ENCODE measurements at places on chromosomes 4 and X.

GRCh38 chr4:183589461-183590099 is 69.4 kb downstream of the RWDD4 start:
- no peak for DNase-seq

- DNase-seq, result no peak
Measured at GRCh38 chr4:48129307-48130014, 4.6 kb downstream of the TXK start.

- DNase-seq, result no peak
Measured at GRCh38 chr4:3472411-3473141, 9.5 kb downstream of the DOK7 start.

GRCh38 chr4:42101446-42101975 is 50.9 kb downstream of the BEND4 start:
- DNase-seq, result peak; percentile 52

DNA sequence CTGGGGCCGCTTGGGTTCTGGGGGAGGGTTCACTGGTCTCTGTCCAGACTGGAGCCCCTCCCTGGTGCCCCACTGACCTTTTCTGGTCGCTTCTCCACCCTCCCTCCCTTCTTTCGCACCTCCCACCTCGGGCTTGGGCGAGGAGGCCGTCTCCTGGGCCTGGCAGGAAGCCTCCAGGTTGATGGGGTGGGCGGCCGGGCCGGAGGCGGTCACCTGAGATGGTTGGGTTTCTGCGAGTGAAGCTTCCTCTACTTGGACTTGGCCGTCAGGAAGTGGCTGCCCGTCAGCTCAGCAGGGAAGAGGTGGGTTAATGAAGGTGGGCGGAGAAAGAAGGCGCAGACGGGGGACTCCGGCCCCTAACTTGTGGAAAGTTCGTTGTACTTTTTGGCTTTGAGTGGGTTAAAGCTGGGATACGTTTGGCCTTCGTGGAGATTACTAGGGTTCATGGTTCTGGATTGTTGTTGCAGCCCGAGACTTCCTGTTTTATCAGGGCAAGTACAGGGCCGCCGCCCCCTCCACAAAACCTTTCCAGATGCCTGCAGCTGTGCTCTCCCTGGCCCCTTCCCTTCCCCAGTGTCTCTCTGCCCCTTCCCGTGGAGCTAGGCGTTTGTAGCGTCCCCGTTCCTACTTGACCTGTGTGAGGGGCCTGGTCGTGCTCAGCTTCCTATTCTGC is 1.2 kb downstream of the AKAP17A start:
- DNase-seq, result no peak

- no peak for DNase-seq
Measured at GRCh38 chr4:7790999-7791398, 148.7 kb downstream of the AFAP1 start.

- DNase-seq, result no peak
Measured at GRCh38 chr4:187961171-187961570, 34.4 kb upstream of the ZFP42 start.

- DNase-seq, result no peak
Measured at GRCh38 chr4:1294891-1295290, 5.2 kb downstream of the MAEA start.

GRCh38 chr4:139278912-139279759 is 889 bp downstream of the MGARP start:
- no peak for DNase-seq

GRCh38 chr4:126213996-126214395 is 899.2 kb downstream of the FAT4 start:
- no peak for DNase-seq

- DNase-seq, result no peak
Measured at GRCh38 chrX:44032479-44032878, 59.3 kb upstream of the NDP start.

GRCh38 chr4:98113012-98113411 is 30.3 kb downstream of the STPG2 start:
- no peak for DNase-seq

DNA sequence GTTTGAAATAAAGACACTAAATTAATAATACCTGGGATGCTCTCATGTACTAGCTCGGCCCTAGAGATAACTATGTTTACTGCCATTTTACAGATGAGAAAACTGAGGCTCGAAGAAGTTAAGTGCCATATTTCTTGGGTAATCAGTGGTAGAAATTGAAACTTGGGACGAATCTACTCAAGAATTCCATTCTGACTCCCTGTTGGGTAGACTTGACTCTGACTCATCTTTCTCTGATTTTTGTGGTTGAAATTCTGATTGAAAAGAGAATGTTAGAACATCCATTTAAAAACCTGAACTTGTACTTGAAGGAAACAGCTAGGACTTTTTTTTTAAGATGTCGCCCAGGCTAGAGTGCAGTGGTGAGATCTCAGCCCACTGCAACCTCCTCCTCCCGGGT is 50.1 kb upstream of the NSUN7 start:
- peak; percentile 35 for DNase-seq

DNA sequence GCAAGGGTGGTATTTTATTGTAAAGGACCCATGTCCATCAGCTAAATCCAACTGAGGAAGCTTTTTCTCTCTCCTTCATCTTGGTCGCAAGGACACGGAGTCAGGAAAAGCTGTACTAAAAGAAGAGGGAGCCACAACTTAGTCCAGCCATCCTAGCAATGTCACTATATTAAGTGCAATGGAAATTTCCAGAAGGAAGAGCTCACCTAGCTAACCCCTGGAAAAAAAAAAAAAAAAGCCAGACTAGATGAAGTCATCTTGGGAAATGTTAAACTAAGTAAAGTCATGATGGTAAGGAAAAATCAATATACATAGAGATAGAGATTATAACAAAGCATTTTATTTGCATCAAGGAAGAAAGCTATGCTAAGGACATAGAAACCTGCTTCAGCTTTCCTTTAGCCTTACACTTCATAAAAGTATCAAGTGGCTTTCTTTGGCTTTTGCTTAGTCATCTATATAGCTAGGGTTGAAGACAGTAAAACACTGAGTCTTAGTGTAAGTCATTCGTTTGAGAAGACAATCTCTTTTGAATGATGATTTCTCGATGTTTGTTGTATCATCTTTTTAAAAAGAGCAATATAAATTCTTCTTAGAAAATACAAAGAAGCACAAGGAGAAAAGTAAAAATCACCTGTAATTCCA is 18.6 kb upstream of the CA5B start:
- DNase-seq, result no peak

- no peak for DNase-seq
Measured at GRCh38 chr4:70488748-70489147, 16.8 kb downstream of the MUC7 start.

DNA sequence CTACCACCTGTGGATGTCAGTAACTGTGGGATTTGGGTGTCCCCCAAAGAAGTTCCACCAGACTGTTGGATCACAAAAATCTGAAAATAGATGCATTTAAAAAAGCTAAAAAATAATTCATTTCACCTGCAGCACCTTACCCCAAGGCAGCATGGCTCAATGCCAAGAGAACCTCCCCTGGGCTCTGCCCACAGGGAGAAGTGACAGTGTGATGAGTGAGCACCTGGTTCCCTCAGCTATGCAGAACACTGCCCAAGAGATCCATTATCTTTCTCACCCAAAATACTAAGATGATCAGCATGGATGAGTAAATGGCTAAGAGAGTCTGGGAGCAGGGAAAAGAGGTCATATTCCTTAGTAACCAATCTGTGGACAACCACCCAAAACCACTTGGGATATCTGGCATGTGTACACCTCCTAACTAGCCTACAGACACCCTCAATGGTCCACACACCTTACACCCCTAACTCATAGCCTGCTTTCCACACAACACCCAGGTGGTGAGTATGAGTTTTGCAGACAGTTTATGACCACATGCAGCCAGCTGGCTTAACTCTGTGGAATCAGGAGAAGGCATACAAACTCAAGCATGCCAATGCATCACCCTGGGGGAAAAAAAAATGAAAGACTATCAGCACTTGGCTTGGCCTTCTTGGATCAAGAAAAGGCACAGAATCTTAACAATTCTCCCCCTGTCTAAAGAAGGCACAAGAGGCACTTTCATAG is 416.5 kb upstream of the SMIM31 start:
- DNase-seq, result no peak

- no peak for DNase-seq
Measured at GRCh38 chr4:141009931-141010330, 123.3 kb downstream of the RNF150 start.
